ENCODE measurements at places on chromosomes 12 and 14. TPM values are rescaled to one million over a fixed set of nuclear protein-coding genes. Genes with fewer than 3 reads are reported as not detected.
A peak's percentile ranks its signal among the peaks of the same experiment; 100 is the strongest.

- DNase-seq = no peak
Measured at GRCh38 chr12:1638203-1638602, 9.2 kb downstream of the WNT5B start.

DNA sequence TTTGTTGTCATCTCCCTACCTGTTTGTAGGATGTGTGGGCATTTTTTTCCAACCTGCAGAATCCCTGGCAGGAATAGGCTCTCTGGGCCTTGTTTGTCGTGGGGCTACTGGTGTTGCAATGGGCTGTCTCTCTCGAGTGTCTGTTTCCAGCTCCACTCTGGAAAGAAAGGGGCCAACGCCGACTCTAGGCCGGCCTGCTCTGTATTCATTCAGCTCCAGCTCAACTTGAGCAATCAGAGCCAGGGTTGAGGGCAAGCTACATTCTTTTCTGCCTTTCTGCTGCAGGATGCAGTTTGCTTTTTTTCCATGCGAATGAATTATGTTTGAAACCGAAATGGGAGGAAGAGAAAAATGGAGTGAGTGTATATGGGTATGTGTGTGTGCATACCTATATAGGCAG, 2.3 kb downstream of the JDP2 start:
- DNase-seq = peak; percentile 47

DNA sequence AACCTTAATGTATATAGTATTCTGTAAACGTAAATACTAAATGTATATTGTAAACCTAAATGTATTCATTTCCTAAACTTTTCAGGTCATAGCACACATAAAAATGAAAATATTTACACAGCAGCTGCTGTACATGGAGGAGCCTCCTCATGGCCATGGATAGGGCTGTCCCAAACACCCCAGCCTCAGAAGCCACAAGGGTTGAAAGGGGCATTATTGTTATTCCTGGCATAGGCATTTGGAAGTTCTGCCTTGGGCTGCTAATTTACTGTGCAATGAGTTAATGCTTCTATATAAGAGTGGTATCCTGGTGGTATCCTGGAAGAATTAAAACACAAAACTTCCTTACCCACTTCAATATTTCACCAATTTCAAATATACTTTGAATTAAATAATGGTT, 159.4 kb downstream of the SLC5A8 start:
- no peak for DNase-seq

DNA sequence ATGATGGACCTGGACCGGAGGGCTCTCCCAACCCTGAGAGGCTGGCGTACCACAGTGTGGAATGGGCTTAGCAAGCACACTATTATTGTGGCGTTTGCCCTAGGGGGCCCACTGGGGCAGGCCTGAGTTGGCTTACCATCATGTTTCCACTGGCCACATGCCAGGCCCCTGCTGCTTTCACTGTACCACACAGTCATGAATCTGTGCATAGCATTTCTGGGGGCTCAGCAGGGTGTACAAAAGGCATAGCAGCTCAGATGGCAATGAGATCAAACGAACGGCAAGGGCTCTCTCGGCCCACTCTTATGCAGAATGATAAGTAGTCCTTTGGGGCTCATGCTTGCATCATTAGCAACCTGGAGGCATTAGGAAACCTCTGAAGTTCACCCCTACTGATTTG, 137.0 kb upstream of the HIF1A start:
- no peak for DNase-seq

Gene MYH6
- polyA plus RNA-seq = 0.97 TPM

Gene SLCO1C1
- not detected for polyA plus RNA-seq

Gene FGF23
- 1.8 TPM for polyA plus RNA-seq
